Stimulated activated CD8-positive, alpha-beta memory T cell treated with anti-CD3 and anti-CD28 coated beads, Interleukin-7, amount 100 ng/mL, for 1 hour (primary cell): ENCODE measurements at places on chromosomes 11 and 22.

GRCh38 chr22:31650391-31650790 lies 11.6 kb downstream of the PISD start:
- DNase-seq, result no peak

DNA sequence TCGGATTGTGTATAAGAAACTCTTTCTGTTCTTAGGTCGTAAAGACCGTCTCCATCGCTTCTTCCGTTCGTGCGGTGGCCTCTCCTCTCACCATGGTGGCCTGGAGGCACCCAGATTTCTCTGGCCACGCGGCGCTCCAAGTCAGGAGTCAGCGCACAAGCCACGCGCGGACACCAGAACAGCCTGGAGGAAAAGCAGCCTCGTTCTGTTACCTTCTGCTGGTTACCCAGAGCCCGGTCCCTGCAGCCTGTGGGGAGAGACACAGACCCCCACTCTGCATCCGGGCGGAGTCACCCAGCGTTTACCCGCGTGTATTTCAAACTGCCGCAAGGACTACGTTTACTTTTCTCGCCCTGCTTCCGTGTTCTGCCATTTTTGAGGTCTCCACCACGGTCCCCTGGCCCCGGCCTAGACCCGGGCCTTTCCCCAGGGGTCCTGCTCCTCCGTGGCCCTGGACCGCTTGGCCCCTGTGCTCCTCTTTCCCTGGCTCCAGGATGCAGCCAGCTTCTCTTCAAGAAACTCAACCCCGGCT lies 776.1 kb downstream of the BRD1 start:
- no peak for DNase-seq

DNA sequence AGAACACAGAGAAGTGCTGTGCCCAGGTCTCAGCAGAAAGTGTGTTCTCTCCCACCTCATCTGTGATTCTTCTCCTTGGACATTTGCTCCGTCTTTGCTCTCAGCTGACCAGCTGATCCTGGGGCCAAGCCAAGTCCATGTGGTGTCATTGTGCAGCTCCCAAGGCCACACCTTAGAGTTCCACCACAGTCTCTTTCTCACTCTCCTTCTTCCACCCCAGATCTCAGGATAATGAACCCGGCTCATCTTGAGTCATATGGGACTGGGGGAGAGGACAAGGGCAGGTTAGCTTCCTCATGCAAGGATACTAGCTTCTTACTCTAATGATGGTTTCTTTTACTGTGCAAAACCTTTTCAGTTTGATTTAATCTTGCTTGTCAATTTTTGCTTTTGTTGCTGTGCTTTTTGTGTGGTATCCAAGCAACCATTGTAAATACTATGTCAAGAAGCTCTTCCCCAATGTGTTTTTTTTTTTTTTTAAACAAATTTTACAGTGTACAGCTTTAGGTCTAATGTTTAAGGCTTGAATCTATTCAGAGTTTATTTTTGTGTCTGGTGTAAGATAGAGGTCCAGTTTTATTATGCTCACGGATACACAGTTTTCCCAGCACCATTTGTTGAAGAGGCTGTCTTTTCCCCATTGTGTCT lies 75.0 kb upstream of the OR4B1 start:
- no peak for DNase-seq

- DNase-seq, result no peak
Measured at GRCh38 chr11:67429722-67430121, 1.4 kb downstream of the RPS6KB2 start.

- DNase-seq, result no peak
Measured at GRCh38 chr11:46414879-46415278, 23.3 kb upstream of the CHRM4 start.

- no peak for DNase-seq
Measured at GRCh38 chr11:57323167-57323854, 1.4 kb downstream of the TNKS1BP1 start.

- no peak for DNase-seq
Measured at GRCh38 chr11:95337972-95338429, 107.0 kb upstream of the SESN3 start.

- no peak for DNase-seq
Measured at GRCh38 chr11:66987158-66987620, 12.1 kb downstream of the C11orf86 start.

- DNase-seq, result no peak
Measured at GRCh38 chr11:35785287-35786167, 123.0 kb downstream of the TRIM44 start.

DNA sequence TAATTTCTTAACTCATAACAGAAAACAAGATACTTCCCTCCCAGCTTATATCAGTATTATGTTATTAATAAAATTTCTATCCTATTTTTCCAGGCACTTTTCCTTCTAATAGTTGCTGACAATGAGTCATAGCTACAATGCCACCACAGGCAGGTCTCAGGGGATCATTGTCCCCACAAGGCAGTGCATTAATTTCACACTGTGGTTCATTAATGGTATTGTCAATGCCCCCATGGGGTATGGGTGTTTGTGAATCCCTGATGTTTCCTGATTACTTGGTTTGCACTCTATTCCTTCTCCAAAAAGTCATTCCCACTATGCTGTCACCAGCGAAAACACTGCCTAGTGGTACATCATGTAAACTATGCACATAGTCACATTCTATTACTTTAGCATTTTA lies 345.5 kb upstream of the CTSC start:
- no peak for DNase-seq

DNA sequence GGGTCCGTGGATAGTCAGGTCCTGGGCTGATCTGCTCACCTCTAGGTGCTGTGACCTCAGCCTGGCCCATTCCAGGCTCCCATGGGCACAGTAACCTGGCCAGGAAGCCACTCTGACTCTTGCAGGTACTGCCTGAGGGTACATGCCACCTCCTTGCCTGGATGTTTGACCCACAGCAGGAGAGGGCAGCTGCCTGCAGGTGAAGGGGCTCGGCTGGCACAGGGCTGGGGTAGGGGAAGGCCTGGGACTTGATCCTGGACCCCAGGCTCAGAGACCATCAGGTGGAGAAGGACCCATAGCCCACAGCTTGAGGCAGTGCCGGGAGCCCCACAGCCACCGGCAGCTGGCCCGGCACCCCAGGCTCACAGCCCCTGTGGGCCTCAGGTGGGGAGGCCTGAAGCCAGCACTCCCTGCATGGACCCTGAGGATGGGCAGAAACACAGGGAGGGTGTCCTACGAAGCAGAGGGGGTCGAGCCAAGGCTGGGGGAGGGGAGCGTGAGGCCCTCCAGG lies 2.7 kb downstream of the LRRC56 start:
- no peak for DNase-seq

GRCh38 chr22:27494785-27495184 lies 306.8 kb downstream of the MN1 start:
- DNase-seq, result no peak

- no peak for DNase-seq
Measured at GRCh38 chr11:75773595-75774353, 5.2 kb downstream of the DGAT2 start.

- no peak for DNase-seq
Measured at GRCh38 chr22:17896586-17896985, 122.3 kb upstream of the BID start.

- DNase-seq, result no peak
Measured at GRCh38 chr11:17713851-17714250, 5.5 kb upstream of the MYOD1 start.

- no peak for DNase-seq
Measured at GRCh38 chr22:44645083-44645482, 56.9 kb upstream of the PRR5 start.

- DNase-seq, result no peak
Measured at GRCh38 chr11:34825315-34825669, 90.9 kb downstream of the APIP start.

- DNase-seq, result no peak
Measured at GRCh38 chr11:87296627-87297026, 258.9 kb downstream of the TMEM135 start.

- no peak for DNase-seq
Measured at GRCh38 chr11:46625406-46625805, 8.1 kb downstream of the ATG13 start.

DNA sequence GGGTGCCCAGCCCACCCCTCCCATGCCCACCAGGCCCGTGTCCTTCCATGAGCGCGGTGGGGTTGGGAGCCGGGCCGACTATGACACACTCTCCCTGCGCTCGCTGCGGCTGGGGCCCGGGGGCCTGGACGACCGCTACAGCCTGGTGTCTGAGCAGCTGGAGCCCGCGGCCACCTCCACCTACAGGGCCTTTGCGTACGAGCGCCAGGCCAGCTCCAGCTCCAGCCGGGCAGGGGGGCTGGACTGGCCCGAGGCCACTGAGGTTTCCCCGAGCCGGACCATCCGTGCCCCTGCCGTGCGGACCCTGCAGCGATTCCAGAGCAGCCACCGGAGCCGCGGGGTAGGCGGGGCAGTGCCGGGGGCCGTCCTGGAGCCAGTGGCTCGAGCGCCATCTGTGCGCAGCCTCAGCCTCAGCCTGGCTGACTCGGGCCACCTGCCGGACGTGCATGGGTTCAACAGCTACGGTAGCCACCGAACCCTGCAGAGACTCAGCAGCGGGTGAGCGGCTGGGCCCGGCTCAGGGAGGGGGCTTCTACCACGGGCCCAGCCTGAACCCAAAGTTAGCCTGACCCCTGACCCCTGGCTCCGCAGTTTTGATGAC lies 3.0 kb downstream of the PKP3 start:
- DNase-seq, result no peak

- DNase-seq, result no peak
Measured at GRCh38 chr11:34345991-34346480, 11.8 kb downstream of the ABTB2 start.

GRCh38 chr22:20396639-20397038 lies 2.7 kb downstream of the ZNF74 start:
- no peak for DNase-seq

DNA sequence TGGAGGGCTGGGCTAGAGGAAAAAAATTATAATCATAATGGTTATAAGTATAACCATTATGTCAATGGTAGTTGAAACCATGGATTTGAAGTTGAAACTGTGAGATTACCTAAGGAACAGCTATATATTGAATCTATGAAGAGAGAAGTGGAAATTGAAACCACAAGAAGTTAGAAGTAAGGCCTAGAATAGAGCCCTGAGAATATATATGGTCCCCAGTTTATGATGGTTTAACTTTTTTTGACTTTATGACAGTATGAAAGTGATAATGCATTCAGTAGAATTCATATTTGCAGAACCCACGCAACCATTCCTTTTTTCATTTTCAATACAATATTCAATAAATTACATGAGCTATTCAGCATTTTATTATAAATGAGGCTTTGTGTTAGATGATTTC lies 15.0 kb downstream of the AASDHPPT start:
- no peak for DNase-seq

- DNase-seq, result no peak
Measured at GRCh38 chr11:68263444-68264035, 8.2 kb downstream of the C11orf24 start.

DNA sequence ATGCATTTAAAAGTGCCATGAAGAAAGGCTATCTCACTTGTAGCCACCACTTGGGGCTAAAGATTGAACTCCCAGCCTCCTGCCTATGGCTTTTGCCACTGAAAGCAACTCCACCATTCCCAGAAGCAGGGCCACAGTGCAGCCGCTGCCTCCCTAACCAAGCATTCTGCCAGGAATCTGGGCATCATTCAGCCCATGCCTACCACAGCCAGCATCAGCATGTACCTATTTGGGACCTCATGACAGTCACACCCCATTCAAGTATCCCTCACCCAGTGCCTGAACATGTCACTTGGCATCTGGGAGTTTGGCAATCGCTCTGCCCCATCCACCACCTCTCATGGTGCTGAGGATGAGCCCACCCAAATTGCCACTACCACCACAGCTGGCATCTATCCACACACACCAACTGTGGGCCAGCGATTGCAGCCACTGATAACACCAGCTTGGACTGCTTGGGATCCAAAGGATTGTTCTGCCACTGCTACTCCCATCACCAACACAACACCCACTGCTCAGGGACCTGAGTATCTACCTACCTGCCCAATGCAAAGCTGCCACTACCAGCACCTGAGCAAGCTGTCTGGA lies 234.4 kb downstream of the GRM5 start:
- no peak for DNase-seq

- DNase-seq, result no peak
Measured at GRCh38 chr11:83063073-83063754, 8.5 kb downstream of the RAB30 start.

GRCh38 chr11:78802058-78802761 lies 227.5 kb upstream of the NARS2 start:
- DNase-seq, result no peak

- DNase-seq, result no peak
Measured at GRCh38 chr11:132123854-132124835, 753.7 kb downstream of the NTM start.
